ENCODE measurements at places on chromosomes 6 and 20. TPM values are rescaled to one million over a fixed set of nuclear protein-coding genes. Genes with fewer than 3 reads are reported as not detected.

- no peak for DNase-seq
- H3K27me3 ChIP-seq = no peaks in the 10 kb centered on the region
- H3K27ac ChIP-seq = no peak overlapping the region
- no peak overlapping the region for H3K4me3 ChIP-seq
Observed at GRCh38 chr6:25259756-25260155, 19.4 kb upstream of the CARMIL1 start.

DNA sequence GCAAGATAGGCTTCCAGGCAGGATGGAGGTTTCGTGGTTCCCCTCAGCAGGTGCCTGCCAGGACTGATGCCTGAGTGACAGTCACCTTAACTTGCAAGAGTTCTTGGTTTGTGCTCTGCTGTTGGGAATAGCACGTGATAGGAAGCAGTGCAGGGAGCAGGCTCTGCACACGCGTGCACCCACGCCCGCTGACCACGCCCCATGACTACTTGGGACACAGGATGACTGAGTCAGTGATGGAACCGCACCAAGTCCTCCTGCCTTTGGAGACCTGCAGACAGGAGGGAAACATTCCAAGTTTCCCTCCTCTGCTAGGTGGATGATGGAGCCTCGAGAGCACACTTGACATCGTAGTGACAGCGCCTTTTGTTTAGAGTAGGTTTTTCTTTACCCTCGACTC lies 164.2 kb downstream of the DTNBP1 start:
- no peaks in the 10 kb centered on the region for H3K36me3 ChIP-seq
- no peaks in the 10 kb centered on the region for H3K27me3 ChIP-seq
- DNase-seq = peak; percentile 23
- no peak overlapping the region for H3K27ac ChIP-seq
- H3K4me3 ChIP-seq = no peak overlapping the region

DNA sequence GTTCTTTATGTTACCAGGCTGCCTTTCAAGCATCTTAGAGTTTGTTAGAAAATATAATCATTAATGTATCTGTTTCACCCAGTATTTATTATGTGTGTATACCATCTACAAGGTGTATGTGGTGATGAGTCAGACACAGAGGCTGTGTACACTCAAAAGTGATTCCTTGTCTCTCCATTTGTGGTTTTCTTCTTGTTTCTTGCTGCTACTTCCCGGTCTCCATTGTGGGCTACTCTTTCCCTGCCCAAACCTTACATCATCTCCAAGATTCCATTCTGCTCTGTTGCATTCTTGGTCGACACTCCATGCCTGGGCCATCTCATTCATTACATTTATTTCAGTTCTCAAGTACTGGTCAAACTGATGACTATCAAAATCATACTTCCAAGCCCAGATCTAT lies 182.2 kb upstream of the STXBP5 start:
- H3K27me3 ChIP-seq = no peaks in the 10 kb centered on the region
- H3K4me1 ChIP-seq = no peaks in the 10 kb centered on the region
- no peak for DNase-seq
- H3K27ac ChIP-seq = no peak overlapping the region

GRCh38 chr6:84749181-84749580 lies 15.2 kb downstream of the TBX18 start:
- no peaks in the 10 kb centered on the region for H3K4me1 ChIP-seq
- H3K27me3 ChIP-seq = peaks cover 11% of the 10 kb centered on the region
- DNase-seq = no peak
- H3K36me3 ChIP-seq = no peaks in the 10 kb centered on the region
- no peak overlapping the region for H3K27ac ChIP-seq

DNA sequence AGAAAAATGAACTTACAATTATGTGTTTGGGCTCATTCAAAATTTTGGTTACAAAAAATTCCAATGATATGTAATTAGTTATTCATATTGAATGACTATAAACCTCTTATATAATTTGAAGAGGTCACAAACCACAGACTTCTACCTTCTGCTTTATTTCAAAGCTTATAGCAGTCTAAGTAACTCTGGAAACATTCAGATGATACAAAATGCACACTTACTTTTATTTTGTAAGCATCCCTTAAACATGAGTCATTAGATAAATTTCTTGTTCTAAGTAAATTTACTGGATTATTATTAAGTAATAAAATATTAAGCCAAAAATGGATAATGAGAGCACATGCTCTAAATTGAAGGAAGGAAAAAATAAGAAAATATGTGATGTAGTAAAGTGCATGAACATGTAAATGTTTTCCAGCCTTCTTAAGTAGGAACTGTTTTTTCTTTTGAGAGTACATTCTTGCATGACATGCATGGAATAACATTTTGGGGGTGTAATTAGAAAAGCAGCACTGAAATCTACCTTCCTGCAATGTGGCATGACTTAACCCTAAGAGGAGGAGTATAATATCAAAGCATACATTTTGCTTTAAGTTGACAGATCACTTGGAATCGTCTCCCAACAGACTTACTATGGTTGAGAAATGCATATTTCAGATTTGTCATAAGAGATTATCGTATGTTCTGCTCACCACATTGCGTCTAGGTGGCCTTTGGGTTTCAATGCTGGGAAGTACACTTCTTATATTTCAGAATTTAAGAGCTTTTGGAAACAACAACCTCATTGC lies 372.7 kb upstream of the HSF2 start:
- no peak overlapping the region for H3K4me3 ChIP-seq
- H3K4me1 ChIP-seq = no peaks in the 10 kb centered on the region
- no peaks in the 10 kb centered on the region for H3K27me3 ChIP-seq

- no peak overlapping the region for H3K27ac ChIP-seq
- DNase-seq = no peak
- H3K27me3 ChIP-seq = no peaks in the 10 kb centered on the region
- H3K36me3 ChIP-seq = no peaks in the 10 kb centered on the region
Observed at GRCh38 chr6:105458551-105458950, 55.7 kb upstream of the PREP start.

DNA sequence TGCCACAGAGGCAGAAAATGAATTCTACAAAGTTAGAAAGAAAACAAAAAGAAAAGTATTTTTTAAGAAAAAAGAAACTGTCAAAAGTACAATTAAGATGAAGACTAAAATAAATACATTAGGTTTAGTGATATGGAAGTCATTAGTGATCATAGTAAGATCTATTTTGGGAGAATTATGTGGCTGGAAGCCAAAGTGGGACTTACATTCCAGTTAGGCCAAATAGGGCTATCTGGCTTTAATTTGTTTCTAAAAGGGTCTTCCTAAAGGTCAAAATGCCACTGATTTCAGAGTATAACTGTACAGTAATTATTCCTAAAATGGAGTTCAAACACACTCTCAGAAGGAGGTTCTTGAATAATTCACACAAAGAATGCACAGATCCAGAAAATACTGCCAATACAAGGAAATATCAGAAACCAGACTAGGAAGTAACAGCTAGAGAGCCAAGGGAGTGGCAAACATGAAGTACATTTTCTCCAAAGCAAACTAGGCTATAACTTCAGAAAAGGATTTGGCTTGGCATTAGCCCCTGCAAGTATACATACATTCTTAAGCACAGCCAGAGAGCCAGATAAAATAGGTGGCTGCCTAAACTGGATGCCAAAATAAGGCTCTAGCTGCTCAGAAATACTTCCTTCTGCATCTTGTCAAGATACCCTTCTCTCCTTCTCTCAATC lies 45.3 kb downstream of the PDSS2 start:
- H3K27ac ChIP-seq = no peak overlapping the region
- DNase-seq = no peak
- H3K36me3 ChIP-seq = no peaks in the 10 kb centered on the region
- no peak overlapping the region for H3K4me3 ChIP-seq

Gene CST3
- 255 TPM for total RNA-seq

Data from pancreas (tissue), 10 donors.